ENCODE measurements at places on chromosomes 6 and 20.

- peak; percentile 26 for DNase-seq
These were observed 46.4 kb downstream of the AKAP12 start for GRCh38 chr6:151286214-151286613.

- no peak for DNase-seq
These were observed 9.9 kb downstream of the KIAA1755 start for GRCh38 chr20:38250609-38251008.

DNA sequence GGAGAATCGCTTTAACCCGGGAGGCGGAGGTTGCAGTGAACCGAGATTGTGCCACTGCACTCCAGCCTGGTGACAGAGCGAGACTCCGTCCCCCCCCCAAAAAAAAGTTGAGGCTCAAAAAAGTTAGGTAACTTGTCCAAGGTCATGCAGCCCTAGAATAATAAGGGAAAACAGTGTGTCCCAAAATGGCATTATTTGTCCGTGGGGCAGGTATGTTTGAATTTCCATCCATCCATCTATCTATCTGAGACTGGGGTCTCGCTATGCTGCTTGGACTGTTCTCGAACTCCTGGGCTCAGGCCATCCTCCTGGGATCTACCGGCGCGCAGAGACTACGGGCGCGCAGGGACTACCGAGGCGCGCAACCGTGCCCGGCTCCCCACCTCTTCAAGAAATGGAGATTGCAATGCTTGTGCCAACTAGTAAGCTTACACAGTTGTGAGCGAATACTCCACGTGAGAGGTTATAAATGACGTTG is 374 bp upstream of the ABCC10 start:
- no peak for DNase-seq

DNA sequence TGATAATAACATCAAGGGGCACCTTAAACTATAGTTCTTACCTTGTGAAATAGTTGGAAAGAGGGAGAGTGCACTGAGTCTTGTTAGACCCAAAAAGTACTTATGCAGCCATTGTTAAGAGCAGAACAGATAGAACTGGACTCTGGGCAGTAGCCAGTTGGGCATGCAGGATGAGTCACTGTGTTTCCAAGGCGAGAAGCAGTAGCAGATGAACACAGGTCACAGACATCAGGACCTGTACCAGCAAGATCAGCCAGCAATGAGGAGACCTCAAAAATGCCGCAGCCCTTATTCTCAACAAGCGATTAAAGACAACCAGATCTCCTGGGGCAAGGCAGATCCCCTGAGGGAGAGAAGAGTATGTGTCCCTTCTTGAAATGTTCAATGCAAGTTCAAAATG is 79.0 kb downstream of the SAMD3 start:
- peak; percentile 16 for DNase-seq

DNA sequence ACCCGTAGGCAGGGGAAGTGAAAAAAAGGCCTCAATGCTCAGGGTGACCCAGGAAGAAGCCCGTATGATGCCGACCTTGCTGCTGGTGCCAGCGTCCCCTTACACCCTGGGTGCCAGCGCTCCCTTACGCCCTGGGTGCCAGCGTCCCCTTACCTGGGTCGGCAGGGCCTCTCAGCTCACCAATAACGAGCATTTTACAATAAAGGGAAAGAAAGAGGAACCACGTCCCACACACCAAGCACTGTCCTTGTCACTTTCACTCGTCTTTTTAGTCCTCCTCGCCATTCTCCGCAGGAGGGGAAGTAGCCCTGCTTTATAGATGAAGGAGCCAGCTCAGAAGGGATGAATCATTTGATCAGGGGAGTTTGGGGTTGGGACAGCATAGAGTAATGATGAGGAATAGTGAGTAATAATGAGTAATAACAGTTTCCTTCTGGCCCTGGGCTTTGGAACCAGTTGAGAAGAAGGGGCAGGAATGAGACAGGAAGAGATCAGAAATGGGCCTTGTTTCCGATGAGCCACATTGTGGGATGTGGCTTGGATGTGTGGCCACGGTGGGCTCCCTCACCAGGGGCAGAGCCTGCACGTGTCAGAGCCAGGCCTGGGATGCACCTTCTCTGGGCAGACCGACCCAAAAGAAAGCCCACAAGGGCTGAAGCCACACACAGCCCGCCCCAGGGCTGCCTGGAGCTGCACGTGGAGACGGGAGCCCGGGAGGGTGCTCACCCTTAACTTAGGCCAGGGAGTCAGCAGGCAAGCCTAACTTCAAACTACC is 75.7 kb downstream of the SYNJ2 start:
- DNase-seq, result peak; percentile 90

- DNase-seq, result no peak
These were observed 60.3 kb downstream of the TRERF1 start for GRCh38 chr6:42391441-42391840.

GRCh38 chr20:37567331-37567665 is 39.6 kb upstream of the BLCAP start:
- DNase-seq, result no peak

GRCh38 chr6:44645276-44645675 is 257.8 kb downstream of the CDC5L start:
- no peak for DNase-seq

- no peak for DNase-seq
These were observed 185.7 kb downstream of the MTHFD1L start for GRCh38 chr6:151051164-151051563.
